ENCODE measurements at places on chromosomes 6 and 20.

DNA sequence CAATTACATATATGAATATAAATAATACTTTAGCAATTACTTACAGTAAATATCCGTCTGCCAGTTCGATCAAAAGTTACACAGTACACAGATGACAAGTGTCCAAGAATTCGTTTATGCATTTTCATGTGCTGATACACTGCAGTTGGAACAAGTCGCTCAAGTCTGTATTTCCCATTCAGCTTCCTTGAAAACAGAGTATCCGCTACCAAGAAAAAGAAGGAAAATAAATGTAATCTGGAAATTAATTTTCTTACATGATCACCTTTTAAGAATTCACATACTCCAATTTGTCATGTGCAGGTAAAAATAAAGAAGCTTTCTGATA, 35.3 kb downstream of the PHIP start:
- no peak for DNase-seq

- DNase-seq: no peak
Measured at GRCh38 chr6:4180652-4181255, 45.4 kb upstream of the ECI2 start.

DNA sequence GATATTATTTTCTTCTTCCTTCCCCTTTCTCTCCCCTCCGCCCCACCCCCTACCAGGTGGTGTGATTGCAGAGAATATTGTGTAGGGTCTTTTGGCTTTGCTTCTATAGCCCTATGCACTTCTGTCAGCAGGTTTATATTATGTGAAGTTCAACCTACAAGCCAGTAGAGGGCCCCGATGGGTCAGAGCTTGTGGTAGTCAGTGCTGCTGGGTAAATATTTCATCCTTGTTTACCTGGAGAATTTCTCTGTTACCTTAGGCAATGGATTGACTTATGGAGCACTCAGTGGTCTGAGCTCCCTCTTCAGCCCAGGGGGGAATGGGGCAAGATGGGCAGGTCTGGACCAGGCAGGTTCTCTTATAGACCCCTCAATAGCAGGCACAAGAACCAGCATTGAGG, 720.9 kb downstream of the GRIK2 start:
- no peak for DNase-seq

DNA sequence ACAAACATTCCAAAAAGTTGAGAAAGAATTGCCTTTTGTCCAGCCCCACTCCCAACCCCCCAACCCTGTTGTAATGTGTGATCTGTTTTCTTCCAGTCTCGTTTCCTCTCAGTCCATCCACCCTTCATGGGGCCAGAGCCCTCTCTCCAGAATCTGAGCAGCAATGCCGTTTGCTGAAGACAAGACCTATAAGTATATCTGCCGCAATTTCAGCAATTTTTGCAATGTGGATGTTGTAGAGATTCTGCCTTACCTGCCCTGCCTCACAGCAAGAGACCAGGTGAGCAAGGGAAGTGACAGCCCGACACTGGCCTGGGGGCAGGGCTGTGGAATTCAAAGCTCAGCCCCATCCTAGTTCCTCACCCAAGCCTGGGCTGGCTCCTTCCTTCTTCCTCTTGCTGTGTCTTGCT, 7.8 kb downstream of the MAVS start:
- no peak for DNase-seq

DNA sequence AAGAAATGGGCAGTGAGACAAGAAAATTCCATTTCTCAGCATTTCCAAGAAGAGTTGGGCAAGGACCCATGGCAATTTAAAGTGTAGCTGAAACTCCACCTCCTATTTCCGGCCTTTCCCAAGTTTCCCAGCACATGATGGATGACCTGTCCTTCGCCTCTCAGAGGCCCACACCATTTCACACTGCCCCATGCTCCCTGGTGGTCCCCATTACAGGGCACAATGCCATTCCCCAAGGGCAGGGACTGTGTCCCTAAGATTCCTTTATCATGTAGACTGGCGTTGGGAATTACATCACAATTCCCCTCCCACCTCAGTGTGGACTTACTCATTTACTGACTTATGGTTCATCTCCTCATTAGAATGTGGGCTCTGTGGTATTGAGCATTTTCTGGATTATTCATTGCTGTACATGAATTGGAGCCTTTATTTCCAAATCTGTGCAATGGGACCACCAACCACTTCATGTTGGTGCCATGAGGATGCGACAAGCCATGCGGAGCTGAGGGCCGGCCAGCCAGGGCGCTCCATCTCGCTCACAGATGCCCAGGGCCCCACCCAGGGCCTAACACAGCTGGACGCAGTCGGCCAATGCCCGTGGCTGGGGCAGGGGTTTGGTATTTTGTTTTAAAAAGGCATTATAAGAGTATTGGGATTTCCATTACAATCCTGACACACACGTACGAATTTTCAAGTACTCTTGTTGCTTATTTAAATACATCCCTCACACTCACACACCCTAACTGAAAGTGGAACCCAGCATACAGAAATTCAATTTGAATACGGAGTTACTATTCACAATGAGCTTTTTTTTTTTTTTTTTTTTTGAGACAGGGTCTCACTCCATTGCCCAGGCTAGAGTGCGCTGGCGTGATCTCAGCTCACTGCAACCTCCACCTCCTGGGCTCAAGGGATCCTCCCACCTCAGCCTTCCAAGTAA, 5.4 kb downstream of the ACSS1 start:
- peak; percentile 42 for DNase-seq

GRCh38 chr6:16671302-16672289, 89.7 kb downstream of the ATXN1 start:
- no peak for DNase-seq

DNA sequence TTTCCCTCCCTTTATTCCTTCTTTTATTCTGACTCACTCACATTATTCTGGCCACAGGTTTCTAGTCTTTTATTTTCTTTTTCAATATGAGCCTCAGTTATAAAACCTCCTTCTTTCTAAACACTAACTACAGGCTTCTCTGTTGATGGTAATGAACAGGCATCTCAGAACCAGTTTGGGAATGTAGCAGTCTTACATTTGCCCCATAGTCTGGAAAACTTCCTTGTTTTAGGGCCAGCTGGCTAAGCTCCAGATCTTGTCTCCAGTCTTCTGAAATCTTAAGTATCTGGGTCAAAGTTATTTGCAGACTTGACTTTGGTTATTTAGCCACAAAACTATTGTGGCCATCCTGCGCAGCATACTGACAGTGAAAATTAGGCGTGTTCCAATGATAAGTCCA, 97.0 kb upstream of the MAN1A1 start:
- no peak for DNase-seq

- no peak for DNase-seq
Measured at GRCh38 chr20:13397300-13397724, 176.2 kb downstream of the ISM1 start.

DNA sequence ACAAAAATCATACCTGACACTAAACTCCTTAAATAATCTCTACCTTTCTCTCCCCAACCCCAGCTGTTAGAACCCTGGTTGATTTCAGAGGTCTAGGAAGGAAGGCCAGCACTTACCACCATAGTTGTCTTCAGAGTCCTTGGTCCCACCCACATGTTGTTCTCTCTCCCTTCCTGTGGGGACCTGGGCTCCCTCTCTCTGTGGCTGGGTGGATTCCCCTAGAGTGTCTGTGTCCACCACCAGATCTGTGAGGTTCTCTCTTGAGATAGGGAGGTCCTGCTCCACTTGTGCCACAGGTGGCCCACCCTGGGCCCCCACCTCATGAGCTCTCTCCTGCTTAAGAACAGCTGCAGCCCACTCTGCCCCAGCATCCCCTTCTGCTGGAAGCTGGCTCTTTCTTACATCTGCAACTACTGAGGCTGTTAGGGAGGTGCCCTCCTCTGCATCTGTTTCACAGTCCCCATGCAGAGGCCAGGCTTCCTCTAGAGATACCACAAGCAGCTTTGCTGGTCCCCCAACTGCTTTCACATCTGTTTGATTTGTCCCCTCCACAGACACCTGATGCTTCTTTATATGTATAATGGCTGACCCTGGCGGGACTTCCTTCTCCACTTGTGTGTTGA, 5.2 kb downstream of the MDC1 start:
- DNase-seq: no peak

DNA sequence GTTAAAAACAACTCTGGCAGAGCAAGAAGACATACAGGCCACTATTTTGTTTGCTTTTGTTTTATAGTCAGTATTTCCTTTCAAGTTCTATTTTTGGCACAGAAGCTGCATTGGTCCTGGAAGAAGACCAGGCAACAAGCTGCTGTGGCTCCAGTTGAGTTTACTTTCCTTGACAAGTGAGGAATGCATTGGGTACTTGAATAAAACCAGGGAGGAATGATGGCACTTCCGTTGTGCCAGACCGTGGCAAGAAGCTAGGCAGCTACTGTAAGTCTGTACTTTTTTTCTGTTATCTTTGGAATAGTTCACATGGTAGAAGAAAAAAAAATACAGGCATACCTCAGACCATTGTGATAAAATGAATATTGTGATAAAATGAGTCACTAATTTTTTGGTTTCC, 66.3 kb downstream of the NCOA3 start:
- no peak for DNase-seq

GRCh38 chr6:37202788-37203491, 33.0 kb downstream of the PIM1 start:
- DNase-seq: no peak

GRCh38 chr6:168964138-168964835, 289.4 kb downstream of the THBS2 start:
- no peak for DNase-seq

- DNase-seq: no peak
Measured at GRCh38 chr20:43844778-43845614, 69.7 kb upstream of the TOX2 start.

DNA sequence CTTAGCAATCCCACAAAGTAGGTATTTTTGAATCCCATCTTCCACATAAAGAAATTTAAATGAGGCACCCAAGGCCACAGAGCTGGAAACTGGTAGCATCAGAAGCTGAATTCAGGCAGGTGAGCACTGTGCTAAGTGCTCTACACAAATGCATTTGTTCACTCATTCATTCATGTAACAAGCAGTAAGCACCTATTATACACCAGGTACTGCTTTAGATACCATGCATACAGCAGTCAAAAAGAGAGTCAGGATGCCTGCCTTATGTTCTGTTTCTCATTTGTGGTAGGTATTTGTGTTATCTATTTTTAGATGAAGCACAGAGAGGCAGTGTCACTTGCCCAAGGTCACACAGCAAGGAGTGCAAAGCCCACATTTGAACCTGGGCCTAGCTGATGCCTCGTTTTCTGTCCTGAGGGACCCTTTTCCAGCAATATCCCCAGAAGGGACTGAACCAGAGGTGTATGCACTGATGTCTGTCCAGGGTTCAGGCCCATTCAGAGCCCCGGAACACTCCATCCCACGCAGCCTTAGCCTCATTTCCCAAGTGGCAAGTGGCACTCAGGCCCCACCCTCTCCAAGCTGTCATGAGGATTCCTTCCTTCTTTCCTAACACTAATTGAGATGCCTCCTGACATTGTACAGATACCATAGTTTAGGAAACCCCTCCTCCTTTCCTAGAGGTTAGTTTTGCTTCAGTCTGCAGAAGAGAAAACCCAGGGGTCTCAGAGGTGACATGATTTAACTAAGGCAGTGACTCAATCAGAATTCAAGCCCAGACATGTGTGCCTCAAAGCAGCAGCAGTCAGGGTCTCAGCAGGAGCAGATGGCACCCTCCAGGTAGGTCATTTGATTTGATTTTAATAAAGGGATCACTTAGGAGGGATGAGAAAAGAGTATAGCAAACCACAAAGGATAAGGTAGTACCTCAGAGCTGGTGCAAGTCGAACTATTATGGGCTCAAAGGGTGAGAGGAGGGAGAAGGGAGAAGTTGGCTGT, 61.2 kb upstream of the SIRPA start:
- no peak for DNase-seq

DNA sequence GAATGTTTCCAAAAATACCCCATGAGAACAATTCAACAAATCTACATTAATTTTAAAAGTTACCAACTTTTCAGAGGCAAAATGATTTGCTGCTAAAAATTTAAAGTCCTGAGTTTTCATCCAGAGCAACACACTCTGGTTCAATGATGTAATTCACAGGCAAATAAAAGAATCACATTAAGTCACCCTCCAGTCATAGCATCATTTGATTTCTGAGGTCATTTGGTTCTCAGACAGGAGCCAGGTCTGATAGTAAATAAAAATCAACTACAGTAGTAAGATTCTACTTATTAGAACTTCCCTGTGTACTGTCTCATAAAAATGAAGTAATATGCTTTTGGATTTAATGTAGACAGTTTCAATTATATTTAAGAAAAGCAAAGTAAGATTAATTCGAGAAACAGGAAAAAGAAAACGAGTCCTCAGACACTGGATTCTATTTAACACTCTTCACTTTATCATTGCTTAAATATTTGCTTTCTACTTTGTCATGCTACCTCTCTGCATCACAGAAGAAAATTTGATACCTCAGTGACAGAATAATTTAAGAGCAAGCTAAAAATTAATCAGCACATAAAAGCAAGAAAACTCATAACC, 25.8 kb downstream of the MAP7 start:
- DNase-seq: no peak

DNA sequence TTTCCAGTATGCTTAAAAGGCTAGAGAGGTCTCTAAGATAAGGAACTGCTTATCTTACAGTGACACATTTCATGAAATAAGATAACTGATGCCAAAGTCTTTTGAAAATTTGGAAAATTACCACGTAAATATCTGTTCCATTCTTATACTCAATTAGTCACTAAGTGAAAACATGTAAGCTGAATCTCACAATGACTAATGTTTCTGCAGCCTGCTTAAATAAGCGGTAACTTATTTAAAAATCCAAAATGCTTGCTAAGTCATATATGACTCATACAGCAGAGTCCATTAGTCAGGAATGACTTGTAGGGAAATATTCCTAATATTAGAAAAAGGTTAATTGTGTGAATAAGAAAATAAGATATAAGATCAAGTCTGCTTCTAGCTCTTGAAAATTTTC, 27.8 kb upstream of the LGSN start:
- no peak for DNase-seq

- no peak for DNase-seq
Measured at GRCh38 chr6:91704531-91704930, 1117.7 kb upstream of the MAP3K7 start.

DNA sequence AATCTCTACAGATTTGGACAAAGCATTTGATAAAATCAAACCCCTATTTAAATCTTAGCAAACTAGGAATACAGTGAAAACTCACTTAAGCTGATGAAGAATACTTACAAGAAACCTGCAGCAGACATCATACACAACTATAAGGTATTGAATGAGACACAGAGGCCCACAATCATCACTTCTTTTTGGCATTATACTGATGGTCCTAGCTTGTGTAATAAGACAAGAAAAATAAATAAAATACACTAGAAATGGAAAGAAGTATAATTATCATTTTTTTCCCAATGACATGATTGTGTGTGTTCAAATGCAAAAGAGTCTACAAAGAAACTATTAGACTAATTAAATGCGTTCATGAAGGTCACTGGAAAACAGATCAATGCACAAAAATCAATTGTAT, 8.8 kb upstream of the OR2B6 start:
- no peak for DNase-seq
